Caki2 (cell line): ENCODE measurements at places on chromosomes 4 and X.

- no peak for DNase-seq
These were observed 20.7 kb downstream of the FRMPD3 start for GRCh38 chrX:107470198-107470597.

GRCh38 chr4:88753658-88754571 lies 56.3 kb upstream of the NAP1L5 start:
- DNase-seq = peak; percentile 37

DNA sequence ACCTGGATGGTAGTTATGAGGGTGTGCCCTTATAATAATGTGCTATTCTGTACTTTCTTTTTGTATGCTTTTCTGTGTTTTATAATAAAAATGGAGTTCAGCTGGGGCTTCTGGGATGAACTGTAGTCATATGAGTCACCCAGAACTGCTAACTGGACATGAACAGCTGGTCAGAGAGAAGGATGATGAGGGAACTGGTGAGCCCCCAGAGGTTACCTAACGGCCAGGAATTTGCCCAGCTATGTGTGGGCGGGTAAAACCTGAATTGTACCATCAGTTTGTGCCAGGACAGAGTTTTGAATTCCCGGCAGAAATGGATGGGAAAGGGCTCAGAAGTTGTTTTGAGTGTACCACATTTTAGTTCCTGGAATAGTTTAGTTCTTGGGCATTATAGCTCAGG lies 138.0 kb upstream of the USP9X start:
- DNase-seq = no peak

- no peak for DNase-seq
These were observed 37.0 kb upstream of the CWH43 start for GRCh38 chr4:48949086-48949485.

- peak; percentile 18 for DNase-seq
These were observed 27.1 kb upstream of the SLC9B1 start for GRCh38 chr4:103046416-103047290.

GRCh38 chr4:47486231-47486673 lies 1.2 kb downstream of the ATP10D start:
- no peak for DNase-seq

- DNase-seq = no peak
These were observed 433.8 kb upstream of the FAT1 start for GRCh38 chr4:187157380-187157958.

- no peak for DNase-seq
These were observed 103.1 kb upstream of the GPRIN3 start for GRCh38 chr4:89410687-89411086.

GRCh38 chr4:187663076-187663475 lies 332.5 kb upstream of the ZFP42 start:
- no peak for DNase-seq

DNA sequence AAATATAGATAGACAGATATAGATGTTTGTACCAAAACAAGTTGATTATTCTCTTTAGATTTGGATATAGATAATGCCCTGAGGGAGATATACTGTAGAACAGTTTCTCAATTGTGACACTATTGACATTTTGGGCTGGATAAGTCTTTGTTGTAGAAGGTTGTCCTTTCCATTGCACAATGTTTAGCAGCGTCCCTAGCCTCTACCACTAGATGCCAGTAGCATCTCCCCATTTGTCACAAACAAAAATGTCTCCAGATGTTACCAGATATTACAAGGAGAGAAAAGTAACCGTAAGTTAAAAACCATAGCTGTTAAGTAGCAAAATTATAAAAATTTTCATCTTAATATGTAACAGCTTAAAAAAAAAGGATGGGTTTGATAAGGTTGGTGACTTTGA lies 2595.3 kb downstream of the ARAP2 start:
- DNase-seq = no peak

- DNase-seq = no peak
These were observed 32.5 kb downstream of the PDGFC start for GRCh38 chr4:156939139-156939538.

GRCh38 chrX:38940547-38940946 lies 139.3 kb downstream of the MID1IP1 start:
- DNase-seq = no peak

DNA sequence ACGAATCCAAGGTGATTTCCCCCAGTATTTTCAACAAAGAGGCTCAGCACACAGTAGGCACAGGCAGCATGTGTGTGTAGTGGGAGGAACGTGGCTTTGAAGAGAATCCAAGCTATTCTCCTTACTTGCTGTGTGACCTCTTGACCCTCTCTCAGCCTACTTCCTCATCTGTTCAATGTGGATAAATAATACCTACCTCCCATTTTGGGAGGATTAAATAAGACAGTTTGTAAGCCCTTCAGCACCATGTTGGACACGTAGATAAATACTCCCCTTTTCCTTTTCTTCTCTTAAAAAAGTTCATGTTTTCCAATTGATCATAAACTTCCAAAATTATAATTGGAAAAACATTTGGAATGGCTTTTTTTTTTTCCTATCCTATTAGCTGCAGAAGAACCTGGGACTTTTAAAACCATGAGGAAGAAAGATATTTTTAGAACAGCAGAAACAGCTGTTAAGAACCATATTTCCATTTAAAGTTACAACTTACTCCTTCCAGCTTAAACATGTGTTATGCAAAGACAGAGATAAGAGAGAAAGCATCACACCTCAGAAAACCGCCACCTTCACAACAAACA lies 56.1 kb upstream of the TMEM131L start:
- no peak for DNase-seq
